ENCODE measurements at places on chromosomes 4 and X.

GRCh38 chr4:8205749-8206611 is 6.9 kb downstream of the SH3TC1 start:
- DNase-seq = no peak

- DNase-seq = no peak
Measured at GRCh38 chr4:20829617-20830357, 129.5 kb downstream of the PACRGL start.

DNA sequence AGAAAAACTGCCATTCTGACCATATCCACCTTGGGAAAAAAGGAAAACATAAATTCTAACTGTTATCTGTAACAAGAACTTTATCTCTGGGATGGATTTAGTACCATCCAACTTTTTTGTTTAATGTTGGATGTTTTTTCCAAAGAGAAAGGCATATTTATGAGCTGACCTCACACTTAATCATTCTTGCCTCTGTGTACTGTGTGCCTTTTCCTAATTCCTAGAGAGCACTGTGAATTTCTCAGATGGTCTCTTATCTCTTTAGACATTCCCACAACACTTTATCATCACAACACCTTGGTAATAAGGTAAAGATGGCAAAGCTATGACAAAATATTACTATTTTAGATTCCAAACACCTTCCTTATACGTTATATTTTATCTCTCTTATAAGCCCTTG is 126.2 kb downstream of the COL4A6 start:
- no peak for DNase-seq

- no peak for DNase-seq
Measured at GRCh38 chr4:109559625-109559982, 442 bp upstream of the MCUB start.

GRCh38 chr4:24764345-24764744 is 31.0 kb upstream of the SOD3 start:
- peak; percentile 57 for DNase-seq

GRCh38 chr4:86092684-86093083 is 267.2 kb downstream of the MAPK10 start:
- no peak for DNase-seq

GRCh38 chr4:76751612-76752343 is 146.2 kb downstream of the SOWAHB start:
- no peak for DNase-seq
